Small intestine (tissue), 16 donors: ENCODE measurements at places on chromosomes 5 and 9.

DNA sequence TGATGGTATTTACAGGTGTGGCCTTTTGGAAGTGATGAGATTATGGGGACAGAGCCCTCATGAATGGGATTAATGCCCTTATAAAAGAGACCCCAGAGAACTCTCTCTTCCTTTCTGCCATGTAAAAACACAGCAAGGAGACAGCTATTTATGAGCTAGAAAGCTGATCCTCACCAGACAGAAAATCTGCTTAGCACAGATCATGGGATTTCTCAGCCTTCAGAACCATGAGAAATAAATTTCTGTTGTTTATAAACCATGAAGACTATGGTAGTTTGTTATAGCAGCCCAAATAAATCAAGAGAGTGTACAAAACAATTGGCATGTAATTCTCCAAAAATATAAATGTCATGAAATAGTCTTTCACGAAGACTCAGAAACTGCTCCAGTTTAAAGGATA lies 211.0 kb downstream of the PDE4D start:
- DNase-seq, result no peak

GRCh38 chr9:18343784-18344183 lies 130.2 kb upstream of the ADAMTSL1 start:
- DNase-seq, result no peak

DNA sequence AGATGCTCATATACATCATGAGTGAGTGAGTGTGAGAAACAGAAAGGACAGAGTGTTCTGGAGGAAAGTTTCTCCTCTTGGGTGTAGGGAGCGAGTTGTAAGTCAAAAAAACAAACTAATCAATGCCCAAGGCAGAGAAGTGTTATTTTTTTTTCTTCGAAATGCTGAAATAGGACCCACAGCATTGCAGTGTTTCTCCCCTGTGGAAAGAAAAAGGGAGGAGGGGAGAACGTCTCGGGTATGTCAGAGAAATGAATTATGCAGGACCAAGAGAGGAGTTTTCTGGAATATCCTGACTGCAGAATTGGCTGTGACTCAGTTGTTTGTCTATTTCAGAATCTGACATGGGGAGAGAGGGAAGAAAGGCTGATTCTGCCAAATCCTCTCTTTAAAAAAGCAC lies 337.9 kb upstream of the RFX3 start:
- DNase-seq, result no peak

DNA sequence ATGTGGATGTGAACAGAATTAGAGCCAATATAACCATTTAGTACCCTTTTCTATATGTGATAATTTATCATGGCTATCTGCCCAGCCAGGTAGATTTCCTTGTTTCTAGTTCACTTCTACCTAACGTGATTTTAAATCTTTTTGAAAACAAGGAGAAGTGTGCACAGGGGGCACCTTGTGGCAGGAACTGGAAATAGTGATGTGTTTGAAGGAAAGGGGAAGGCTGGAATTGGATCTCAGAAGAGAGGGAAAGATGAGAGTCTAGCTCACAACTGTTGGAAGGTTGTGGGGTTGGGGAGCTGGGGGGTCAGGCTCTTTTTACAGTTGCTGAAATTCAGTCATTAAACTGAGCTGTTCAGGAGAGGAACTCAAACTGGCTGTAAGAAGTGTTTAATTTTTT lies 219.5 kb downstream of the KCTD16 start:
- DNase-seq, result peak; percentile 42

DNA sequence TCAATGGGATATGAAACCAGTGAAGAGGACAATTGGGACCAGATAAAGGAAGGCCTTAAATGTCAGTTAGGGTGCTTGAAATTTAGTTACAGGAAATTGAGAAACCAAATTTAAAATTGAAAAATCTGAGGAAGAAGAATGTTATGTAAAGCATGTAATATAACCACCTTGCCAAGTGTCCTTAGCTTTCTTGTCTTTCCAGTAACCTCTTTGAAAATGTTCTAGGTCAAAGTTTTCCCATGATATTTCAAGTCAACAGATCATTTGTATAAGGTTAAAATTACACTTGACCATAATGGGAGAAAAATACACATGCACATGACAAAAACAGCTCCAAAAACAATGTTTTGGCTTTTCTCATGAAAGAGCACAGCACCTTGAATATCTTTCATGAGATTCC lies 21.1 kb downstream of the LOX start:
- no peak for DNase-seq

DNA sequence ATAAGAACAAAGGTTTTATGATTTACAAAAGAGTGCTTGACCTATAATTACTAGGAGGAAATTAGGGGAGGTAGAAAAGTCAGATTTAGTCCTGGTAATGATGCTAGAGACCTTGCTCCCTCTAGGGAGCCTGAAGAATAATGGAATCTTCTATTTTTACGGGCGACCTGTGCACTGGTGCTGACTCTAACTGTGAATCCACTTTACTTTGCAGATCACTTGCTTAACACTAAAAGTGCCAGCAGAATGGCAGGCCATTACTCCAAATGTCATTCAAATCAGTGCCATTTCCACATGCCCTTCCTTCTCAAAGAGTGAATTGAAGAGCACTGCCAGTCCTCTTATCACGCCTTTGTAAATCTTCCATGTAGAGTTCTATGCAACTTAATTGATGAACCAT lies 359.4 kb upstream of the ARRDC3 start:
- no peak for DNase-seq

- peak; percentile 67 for DNase-seq
Observed at GRCh38 chr5:73170522-73170921, 2.5 kb upstream of the TMEM174 start.

DNA sequence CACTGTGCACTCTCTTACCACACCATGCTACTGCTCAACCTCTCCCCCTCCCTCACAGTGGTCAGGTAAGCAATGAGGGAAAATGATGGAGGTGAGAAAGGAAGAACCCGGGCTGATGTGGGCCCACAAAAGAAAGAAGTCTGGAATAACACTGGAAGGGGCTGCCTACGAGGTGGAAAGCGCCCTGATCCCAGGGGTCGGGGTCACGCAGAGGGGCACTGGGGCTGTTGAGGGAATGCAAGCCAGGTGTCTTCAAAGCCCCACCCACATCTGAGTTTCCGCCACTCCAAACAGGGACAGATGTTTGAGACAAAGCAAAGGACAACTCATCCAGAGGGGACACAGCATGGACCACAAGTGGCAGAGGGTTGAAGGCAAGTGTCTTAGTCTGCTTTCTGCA lies 4.2 kb downstream of the TNIP1 start:
- DNase-seq, result no peak

DNA sequence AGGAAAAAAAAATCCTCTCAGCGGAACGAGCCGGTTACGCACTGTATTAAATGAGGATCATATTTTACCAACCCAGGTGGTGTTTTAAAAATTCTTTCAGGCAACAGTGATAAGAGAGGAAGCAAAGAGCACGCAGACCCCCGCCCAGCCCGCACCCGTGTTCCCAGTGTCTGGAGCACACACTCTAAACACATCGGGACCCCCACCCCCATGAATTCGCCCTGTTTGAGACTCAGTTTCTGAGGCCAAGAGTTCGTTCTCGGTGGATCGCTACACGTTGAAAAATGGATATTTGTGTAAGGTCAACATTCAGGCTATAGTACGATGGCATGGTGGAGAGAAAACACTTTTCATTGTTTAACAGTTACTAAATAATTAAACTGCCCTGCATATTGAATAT lies 196.3 kb downstream of the MEF2C start:
- no peak for DNase-seq

DNA sequence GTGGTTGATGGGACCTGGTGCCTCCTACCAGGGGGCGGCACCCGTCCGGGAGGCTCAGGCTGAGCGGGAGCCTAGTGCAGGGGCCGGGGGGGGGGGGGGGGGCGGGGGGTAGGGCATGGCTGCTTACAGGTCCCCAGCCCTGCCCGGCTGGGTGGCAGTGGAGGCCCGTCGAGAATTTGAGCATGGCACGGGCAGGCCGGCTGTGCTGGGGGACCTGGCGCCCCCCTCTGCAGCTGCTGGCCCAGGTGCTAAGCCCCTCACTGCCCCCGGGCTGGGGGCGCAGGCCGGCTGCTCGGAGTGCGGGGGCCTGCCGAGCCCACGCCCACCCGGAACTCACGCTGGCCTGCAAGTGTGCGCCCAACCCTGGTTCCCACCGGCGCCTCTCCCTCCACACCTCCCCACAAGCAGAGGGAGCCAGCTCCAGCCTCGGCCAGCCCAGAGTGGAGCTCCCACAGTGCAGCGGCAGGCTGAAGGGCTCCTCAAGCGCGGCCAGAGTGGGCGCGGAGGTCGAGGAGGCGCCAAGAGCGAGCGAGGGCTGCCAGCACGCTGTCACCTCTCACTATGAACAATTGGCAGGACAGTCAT lies 77.7 kb downstream of the LMNB1 start:
- DNase-seq, result no peak

DNA sequence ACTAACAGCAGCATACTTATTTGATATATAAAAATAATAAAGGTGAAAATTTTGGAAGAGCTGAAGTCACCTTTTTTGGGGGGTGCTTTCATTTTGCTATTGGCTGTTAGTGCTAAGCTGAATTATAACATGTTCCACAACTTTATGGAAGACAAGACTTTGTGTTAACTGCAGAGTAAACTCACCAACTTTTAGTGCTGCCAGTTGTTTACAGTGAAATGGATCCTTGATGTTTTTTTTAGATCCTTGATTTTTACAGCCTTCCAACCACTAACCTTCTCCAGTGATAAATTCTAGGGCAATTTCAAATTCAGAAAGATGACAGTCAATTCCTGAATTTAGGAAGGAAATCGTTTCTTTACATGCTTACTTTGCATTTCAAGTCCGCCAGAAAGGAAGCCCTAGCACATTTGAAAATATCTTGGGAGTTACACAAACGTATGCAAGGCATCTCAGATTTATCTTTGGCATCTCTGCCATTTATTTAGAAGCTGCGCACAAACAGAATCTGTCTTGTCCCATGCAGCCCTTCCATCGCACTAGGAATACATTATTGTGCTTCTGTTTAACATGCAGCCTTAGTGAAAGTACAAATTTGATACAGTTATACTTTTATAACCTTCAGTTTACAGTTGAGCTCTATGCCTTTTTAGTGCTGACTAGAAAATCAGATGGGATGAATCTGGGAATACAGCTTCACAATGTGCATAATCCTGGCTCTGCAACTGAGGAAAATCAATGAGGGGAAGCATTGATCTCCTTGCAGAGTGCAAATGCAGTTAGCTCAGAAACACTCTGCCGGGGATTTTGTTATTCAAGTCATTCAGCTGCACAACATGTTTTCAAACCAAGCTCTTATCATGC lies 142.4 kb upstream of the ZNF608 start:
- no peak for DNase-seq

DNA sequence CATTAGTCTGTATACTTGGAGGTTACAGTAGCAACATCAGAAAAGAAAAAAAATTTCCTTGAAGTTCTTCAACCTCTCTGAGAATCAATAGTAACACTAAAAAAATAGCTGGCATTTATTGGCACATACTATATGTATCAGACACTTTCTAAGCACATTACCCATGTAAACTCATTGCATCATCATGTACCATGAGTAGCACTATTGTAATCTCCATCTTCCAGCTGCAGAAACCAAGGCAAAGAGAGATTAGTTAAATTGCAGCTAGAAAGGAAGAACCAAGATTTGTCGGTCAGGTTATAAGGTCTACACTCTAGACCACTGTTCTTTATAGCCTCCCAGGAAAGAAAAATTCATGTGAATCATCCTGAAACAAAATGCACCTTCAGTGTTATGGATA lies 31.4 kb upstream of the RAB3C start:
- DNase-seq, result no peak

DNA sequence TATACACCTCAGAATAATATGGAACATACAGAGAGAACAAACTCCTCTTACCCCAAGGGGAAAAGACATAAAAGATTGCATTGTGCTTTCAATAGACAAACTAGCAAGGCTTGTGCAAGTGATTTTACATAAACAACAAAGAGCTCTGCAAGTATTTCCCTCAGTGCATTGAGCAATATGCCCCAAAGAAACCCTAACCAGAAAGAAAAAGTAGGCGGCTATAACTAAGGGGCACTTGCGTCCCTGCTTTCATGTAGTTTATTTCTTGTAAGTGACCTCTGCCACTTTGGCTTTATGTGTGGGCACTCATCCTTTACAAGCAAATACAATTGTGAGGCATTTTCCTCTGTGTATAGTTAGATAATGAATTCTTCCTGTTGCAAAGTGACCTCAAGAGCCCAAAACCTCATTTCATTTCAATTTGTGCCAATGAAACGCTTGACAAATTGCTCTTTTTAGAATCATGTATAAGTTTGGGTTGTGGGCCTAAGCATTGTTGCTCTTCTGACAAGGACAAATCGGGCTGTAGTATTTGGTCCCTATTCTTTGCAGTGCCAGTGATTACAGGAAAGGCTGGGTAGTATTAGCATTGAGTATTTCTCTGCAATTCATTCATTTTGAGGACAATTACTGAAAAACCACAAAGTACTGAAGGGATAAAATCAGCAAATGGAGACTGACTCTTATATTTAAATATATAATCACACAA lies 282.2 kb downstream of the DTWD2 start:
- DNase-seq, result no peak

DNA sequence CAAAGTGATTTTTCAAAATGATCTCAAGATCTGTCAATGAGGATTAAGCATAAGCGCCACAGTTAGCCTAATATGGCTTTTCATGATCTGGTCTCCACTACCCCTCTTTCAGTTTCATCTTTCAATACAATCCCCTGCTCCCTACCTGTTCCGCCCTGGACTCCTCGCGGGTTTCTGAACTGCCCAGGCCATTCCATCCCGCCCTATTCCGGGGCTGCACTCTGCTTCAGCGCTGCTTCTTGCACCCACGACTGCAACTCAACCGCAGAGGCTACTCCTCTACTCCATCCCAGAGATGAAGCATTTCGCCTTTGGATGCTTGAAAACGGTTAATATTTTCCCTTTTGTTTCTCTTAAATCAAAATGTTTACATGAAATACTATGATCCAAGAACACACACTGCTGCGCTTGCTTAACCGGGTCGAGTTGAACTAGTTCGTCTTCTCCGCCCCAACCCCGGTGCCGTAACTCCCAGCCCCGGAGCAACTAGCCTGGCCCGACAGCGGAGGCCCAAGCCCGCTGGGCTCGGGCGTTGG lies 716 bp upstream of the OTULIN start:
- DNase-seq, result no peak

DNA sequence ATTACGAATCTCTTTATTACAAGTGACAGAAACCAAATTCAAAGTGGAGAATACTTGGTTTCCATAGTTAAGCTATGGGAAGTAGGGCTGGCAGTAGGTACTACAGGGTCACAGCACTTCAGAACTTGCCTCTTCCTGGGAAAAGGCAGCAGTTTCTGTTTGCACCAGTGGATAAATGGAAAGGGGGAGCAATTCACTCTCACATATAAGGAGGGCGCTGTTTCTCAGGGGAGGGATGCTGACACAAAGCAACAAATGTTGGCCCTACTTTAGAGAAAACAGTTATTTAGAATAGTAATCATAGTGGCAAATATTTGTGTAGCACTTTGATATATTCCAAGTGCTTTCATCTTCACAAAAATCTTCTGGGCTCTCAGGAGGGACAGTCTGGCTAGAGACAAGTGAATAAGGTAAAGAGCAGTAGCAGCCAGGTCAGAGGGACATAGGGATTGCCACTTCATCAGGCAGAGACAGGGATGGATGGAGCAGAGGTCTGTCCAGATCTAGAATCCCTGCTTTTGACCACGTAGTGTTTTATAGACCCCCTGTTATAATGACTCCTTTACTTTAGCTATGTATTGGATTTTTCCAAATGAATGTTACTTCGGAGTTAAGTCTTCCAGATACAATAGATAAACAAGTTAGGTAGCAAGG lies 554.8 kb upstream of the SGCD start:
- no peak for DNase-seq

- DNase-seq, result no peak
Observed at GRCh38 chr5:169354263-169354662, 53.3 kb upstream of the SLIT3 start.
